CD4-positive, alpha-beta T cell treated with Interleukin-17A for 1 hour (primary cell): ENCODE measurements at places on chromosomes 2 and 18.

- no peak for DNase-seq
These were observed 253.1 kb upstream of the PXDN start for GRCh38 chr2:1997409-1997808.

DNA sequence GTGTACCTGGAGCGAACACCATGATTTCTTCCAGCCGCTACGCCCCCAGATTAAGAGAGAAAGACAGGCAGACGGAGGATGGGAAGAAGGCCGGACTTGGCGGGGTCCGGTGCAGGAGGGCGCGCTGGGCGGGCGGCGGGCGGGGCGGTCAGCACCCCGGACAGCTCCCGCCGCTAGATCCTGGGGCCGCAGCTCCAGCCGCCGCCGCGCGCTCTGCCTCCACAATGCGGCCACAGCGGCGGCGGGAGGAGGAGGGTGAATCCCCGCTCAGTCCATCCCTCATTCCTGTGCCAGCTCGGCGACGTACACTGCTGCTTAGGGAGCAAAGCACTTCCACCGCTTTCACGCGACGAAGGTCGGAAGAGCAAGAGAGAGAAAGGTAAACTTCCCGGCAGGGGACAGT lies at the start of gene AKAIN1:
Gene AKAIN1 (minus strand): TSS at position 226 of the 403 bp plus-strand sequence. CDS start 204 bp downstream, at position 22.
- no peak for DNase-seq

GRCh38 chr2:217632043-217632442 lies 370.8 kb downstream of the TNS1 start:
- DNase-seq = no peak

DNA sequence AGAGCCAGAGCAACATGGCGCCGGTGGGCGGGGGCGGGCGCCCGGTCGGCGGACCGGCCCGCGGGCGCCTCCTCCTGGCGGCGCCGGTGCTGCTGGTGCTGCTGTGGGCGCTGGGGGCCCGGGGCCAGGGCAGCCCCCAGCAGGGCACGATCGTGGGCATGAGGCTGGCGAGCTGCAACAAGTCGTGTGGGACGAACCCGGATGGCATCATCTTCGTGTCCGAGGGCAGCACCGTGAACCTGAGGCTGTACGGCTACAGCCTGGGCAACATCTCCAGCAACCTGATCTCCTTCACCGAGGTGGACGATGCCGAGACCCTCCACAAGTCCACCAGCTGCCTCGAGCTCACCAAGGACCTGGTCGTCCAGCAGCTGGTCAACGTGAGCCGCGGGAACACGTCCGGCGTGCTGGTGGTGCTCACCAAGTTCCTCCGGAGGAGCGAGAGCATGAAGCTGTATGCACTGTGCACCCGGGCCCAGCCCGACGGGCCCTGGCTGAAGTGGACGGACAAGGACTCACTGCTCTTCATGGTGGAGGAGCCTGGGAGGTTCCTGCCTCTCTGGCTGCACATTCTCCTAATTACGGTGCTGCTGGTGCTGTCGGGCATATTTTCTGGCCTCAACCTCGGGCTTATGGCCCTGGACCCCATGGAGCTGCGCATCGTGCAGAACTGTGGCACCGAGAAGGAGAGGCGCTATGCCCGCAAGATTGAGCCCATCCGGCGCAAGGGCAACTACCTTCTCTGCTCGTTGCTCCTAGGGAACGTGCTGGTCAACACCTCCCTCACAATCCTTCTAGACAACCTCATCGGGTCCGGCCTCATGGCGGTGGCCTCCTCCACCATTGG lies 507 bp downstream of the CNNM4 start:
- no peak for DNase-seq

DNA sequence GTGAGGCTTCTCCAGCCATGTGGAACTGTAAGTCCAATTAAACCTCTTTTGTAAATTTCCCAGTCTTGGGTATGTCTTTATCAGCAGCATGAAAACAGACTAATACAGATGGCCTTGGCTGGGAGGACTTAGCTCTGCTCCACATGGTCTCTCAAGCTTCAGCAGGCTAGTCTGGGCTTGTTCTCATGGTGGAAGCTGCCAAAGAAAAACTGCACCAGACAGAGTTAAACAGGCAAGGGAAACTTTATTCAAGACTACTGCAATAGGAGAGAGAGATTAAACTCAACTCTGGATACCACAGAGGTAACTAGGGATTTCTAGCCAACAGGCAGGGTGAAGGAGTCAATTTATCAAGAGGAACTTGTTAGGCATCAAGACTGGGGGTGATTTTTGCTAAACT lies 142.1 kb downstream of the CABLES1 start:
- DNase-seq = no peak

DNA sequence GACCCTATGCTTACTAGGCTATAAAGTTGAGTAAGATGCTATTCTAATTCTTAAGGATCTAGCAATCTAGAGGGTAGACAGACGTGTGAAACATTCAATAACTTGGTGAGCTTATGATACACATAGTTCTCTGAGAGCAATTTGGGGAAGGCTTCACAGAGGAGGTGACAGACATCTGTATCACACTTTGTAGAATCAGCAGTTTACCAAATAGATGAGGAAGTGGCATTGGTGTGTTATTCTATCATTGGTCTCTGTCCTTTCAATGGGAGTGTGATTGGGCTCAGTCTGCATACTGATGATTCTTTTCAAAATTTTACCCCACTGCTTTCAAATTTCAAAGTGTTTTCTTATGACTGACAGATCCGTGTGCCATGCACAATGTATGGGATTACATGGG lies 47.0 kb upstream of the TMEM178A start:
- DNase-seq = no peak

GRCh38 chr18:59265246-59265973 lies 7.8 kb downstream of the RAX start:
- DNase-seq = no peak

GRCh38 chr2:119826370-119826961 lies 66.7 kb downstream of the PTPN4 start:
- peak; percentile 68 for DNase-seq

GRCh38 chr2:26519396-26520147 lies 41.6 kb upstream of the OTOF start:
- DNase-seq = peak; percentile 23

DNA sequence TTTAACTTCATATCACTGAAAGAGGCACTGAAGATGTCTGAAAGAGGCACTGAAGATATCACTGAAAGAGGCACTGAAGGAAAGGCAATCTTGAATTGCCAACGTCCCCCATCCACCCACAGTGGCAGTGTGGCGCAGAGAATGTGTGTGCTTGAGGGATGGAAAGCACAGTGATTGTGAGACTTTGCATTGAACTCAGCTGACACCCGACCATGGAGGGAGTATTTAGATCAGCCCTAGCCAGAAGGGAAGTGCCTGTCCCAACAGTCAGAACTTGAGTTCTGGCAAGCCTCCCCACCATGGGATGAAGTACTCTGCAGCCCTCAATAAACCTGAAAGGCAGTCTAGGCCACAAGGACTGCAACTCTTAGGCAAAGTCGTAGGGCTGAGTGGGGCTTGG lies 33.8 kb downstream of the MAP4K3 start:
- no peak for DNase-seq

- no peak for DNase-seq
These were observed 10.5 kb downstream of the MAPRE3 start for GRCh38 chr2:26980971-26981370.

DNA sequence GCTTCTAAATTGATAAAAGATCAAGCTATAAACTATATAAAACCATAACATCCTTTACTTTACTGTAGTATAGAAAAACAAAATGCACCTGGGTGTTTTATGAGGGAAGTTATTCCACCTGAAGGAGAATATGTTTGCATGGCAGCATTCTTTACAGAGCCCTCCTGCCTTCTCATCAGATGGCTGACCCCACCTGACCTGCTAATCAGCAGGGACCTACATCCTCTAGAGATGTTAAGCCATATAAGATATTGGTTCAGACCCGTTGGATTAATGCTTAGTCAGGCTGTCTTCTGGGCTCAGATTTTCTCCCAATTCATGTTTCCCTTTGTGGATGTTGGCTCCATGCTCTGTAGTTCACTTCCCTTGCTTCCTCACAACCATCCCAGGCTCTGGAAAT lies 414.8 kb downstream of the DPP10 start:
- no peak for DNase-seq

DNA sequence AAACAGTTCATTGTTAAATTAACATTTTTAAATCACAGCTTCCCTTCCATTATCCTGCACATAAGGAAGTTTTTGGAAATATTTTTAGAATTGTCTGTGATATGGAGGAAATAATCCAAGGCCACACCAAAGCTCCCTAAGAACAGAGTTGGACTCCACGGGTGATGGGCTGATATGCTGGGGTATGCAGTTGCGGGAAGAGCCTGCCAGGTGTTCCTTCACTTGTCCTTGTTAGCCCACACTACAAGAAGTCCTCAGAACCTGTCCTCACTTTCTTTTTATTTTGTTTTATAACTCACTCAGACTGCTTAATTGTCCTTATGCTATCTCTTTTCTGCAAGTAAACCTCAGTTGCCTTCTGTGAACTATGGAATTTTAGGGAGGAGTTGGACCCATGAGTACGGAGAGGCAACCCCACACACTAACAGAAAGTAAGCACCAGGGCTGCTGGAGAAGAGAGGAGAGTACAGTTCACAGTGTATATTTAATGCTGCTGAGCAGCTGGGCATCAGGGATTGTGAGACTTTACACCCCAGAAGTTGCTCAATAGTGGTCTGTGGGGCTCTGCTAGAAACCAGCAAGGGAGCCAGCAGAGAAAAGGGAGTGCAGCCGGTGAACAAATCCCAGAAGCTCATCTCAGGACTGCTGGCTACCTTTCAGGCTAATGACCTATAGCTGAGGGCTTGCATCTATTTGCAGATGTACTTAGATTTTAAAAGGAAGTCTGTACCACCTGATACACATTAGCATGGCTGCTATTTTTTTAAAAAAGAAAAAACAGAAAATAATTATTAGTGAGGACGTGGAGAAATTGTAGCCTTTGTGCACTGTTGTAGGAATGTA lies 280.1 kb upstream of the STON1 start:
- DNase-seq = no peak

- DNase-seq = no peak
These were observed 200.7 kb upstream of the TNP1 start for GRCh38 chr2:217060516-217060915.

- no peak for DNase-seq
These were observed 246.4 kb upstream of the PXDN start for GRCh38 chr2:1990724-1991123.

DNA sequence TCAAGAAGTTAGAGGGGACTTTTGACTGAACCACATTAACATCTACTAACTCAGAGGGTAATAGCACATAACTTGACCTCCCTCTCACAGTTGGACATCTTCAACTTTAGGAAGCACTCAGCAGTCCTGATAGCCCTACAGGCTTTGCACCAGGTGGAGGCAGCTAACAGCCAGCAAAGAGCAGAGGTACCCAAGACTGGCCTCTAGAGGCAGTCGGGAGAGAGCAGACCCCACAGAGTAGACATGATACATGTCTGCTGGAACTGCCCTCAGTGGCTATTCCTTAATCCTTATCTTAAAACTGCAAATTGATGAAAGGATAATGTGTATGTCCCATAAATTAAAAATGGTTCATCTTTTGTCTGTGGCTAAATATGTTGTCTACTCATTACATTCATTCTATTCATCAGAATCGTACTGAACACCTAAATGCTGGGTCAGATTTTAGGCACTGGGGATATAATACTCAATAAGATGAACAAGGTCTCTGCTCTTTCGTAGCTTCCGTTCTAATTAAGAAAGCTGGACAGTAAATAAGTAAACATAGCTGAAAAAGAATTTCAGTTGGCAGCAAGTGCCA lies 49.8 kb downstream of the CAB39 start:
- peak; percentile 34 for DNase-seq

GRCh38 chr2:239215136-239215925 lies 185.5 kb downstream of the HDAC4 start:
- no peak for DNase-seq

GRCh38 chr18:9772847-9773677 lies 65.0 kb downstream of the RAB31 start:
- DNase-seq = no peak

- DNase-seq = peak; percentile 27
These were observed 1.4 kb downstream of the NEDD4L start for GRCh38 chr18:58045242-58046092.

GRCh38 chr18:65606551-65607130 lies 144.2 kb upstream of the CDH7 start:
- DNase-seq = no peak

- no peak for DNase-seq
These were observed 48.9 kb upstream of the IL1RL1 start for GRCh38 chr2:102262216-102263129.

DNA sequence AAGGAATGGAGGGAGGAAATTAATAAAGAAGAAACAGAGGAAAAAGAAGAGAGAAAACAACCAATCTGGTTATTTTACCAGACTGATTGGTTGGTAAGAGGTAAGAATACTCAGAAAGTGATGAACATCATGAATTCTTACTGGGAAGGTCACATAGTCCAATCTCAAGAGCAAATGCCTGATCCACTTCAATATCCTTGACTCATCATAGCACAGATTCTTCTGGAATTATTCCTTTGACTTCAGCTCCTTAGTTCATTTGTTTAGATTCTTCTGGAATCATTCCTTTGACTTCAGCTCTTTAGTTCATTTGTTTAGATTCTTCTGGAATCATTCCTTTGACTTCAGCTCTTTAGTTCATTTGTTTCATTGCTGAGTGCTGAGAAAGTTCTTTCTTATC lies 2030.6 kb upstream of the CELF4 start:
- no peak for DNase-seq

DNA sequence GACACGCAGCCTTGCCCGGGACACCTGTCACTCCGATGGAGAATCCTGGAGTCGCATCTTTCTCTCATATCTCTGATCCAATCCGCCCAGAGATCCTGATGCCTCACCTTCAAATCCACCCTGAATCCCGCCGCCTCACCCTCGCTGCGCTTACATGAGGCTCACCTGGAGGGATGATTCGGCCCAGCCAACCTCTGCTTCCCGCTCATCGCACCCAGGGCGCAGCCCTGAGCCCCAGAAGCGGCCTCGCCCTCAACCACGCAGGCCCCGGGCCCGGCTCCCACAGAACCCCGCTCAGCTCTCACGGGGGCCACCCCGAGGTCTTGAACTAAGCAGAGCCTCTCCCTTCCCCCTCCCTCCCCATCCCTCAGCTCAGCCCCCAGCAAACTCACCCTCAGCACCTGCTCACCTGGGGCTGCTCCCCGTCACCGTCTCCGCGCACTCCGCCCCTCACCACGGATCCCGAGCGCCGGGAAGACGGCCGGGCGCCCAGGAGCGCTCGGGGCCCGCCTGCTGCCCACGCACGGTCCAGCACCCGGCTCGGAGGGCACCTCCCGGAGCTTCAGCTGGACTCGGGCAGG lies 160.0 kb downstream of the NDUFA10 start:
- no peak for DNase-seq

DNA sequence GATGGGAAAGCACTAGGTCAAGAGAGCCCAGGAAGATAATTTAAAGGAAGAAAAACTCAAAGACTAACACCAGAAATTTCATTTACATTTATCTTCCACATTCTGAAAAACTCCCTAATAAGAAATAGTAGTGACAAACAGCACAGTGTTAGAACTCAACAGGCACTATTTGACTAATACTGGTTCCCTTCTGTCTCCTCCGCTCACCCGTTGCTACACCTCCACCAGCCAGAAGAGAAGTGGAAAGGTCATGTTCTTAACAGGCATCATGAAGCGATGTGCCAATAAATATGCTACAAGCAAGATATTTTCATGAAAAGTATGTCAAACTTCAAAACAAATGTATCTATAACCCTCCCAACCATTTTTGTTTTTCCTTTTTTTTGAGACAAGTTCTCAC lies 5.7 kb downstream of the ROCK1 start:
- no peak for DNase-seq
